ENCODE measurements at places on chromosomes 4 and X.

DNA sequence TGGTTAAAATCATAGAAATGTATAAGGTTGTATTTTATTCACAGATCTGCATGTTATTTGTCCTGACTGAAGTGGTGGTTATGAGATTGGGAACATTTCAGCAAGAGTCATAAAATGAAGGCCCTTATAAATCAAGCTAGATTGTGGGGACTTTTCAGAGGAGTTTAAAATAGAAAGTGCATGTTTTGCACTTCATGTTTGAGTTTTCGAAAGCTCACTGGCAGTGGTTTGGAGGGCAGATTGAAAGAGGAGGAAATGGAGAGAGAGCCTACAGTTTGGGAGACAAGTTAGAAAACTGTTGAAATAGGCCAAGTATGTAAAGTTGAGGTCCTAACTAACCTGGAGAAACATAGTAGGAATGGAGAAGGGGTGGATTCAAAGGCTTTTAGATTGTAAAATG is 124.9 kb downstream of the KDM6A start:
- DNase-seq, result no peak

DNA sequence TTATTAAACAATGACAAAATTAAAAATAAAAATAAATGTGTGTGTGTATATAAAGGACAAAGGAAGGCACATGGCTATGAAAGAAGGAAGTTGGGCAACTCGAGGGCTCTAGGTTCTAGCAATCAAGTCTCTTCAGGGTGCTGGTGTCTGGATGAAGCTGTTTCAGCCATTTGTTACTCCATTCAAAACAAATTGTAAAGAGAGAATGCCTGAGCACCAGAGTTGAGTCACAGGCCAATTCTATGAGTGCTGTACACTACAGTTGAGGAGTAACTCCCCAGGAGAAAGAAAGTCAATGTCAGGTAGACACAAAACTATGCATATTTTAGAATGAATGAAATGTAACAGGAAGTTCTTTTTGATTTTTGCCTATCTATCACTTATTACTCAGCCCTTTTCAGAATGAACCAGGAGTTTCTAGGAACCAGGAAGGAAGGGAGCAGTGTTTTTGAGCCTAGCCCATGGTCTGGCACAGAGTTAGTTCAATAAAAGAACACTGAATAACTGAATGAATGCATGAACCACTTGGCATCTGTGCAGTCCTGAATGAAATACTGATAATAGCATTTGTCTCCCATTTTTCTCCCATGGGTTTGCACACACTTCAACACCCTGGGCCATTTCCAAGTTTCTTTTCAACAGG is 151.7 kb upstream of the CPEB2 start:
- peak; percentile 56 for DNase-seq

- DNase-seq, result no peak
Measured at GRCh38 chrX:130714665-130715064, 188.3 kb downstream of the ENOX2 start.

DNA sequence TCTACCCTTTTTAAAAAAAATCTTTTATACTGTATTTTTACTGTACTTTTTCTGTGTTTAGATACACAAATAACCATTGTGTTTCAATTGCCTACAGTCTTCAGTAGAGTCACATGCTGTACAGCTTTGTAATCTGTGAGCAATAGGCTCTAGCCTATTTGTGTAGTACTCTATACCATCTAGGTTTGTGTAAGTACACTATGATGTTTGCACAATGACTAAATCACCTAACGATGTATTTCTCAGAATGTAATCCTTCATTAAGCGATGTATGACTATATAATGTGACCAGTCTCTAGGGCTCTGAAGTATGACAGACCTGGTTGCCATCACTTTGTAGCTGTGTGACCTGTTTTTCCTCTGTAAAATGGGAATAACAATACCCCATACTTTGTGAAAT is 14.2 kb upstream of the DCAF4L1 start:
- no peak for DNase-seq

- no peak for DNase-seq
Measured at GRCh38 chr4:153071958-153072598, 132.2 kb upstream of the TRIM2 start.

DNA sequence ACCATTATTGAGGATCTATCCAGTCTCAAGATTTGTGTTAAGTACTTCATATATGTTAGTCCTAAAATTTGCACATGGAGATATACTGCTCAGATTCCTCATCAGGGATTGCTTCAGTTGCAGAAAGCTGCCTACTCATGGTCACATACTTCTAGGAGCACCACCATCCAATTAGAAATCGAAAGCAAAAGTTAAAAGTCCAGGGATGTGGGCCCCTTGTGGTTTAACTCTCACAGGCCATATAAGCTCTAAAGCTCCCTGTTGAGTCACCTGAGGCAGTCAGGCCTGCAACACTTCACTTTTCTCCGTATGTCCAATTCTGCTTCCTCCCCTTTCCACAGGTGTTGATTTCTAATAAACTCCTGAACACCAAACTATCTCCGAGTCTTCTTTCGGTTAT is 84.2 kb downstream of the CNOT6L start:
- DNase-seq, result peak; percentile 97
